ENCODE measurements at places on chromosomes 11 and 22.

DNA sequence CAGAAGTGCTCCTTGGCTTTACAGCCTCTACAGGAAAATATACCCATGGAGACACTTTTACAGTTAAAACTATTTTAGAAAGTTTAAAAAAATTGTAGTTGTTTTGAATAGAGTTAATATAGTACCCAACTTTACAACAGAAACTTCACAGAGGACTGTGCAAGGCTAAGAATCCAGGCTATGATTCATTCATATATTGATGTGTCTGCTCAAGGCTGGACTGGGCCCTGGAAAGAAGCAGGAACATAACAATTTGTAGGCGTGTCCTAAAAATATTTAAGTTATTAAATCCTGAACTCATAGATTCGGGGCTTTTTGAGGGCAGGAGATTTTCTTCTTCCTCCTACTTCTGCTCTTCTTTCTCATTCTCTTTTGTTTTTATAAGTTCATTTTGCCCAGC is 291.5 kb upstream of the CCDC179 start:
- DNase-seq: no peak

DNA sequence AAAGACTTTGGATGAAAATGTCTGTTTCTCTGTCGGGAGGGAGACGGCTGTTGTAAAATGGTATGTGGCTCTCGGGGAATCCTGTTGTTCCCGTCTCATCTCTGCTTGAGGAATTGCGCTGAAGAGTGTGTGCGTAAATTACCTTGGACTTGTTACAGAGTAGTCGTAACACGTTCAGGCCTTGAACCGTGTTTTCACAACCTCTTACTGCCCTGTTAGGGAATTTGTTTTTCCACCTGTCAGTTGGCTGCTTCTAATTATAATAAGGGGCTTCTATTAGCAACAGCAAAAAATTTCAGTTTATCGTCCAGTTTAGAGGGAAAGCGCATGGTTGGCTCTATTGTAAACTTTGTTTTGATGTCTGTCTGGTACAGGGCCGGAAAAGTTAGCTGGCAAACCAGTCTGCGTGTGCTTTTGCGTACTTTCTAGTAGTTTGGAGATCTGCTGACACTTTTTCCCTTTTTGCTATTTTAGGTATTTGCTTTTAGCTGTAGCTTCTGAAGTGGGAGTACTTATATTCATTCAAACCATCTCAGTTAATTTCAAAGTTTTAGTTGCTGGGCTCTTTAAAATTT is 1.5 kb downstream of the HIPK3 start:
- no peak for DNase-seq

DNA sequence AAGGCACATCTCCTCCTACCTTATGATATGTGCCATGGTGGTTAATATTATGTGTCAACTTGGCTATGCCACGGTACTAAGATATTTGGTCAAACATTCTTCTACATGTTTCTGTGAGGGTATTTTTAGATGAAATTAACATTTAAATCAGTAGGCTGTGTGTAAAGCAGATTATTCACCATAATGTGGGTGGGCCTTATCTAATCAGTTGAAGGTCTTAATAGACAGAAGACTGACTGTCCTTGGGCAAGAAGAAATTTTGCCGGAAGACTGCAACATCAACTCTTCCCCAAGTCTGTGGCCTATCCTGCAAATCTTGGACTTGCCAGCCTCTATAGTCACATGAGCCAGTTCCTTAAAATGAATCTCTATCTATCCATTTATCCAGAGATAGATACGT is 380.1 kb upstream of the DDI1 start:
- DNase-seq: no peak

- no peak for DNase-seq
These were observed 109.5 kb downstream of the CCDC81 start for GRCh38 chr11:86483940-86484794.

- no peak for DNase-seq
These were observed 138.1 kb downstream of the SLC1A2 start for GRCh38 chr11:35281169-35281688.
